ENCODE measurements at places on chromosomes 3 and 15.

DNA sequence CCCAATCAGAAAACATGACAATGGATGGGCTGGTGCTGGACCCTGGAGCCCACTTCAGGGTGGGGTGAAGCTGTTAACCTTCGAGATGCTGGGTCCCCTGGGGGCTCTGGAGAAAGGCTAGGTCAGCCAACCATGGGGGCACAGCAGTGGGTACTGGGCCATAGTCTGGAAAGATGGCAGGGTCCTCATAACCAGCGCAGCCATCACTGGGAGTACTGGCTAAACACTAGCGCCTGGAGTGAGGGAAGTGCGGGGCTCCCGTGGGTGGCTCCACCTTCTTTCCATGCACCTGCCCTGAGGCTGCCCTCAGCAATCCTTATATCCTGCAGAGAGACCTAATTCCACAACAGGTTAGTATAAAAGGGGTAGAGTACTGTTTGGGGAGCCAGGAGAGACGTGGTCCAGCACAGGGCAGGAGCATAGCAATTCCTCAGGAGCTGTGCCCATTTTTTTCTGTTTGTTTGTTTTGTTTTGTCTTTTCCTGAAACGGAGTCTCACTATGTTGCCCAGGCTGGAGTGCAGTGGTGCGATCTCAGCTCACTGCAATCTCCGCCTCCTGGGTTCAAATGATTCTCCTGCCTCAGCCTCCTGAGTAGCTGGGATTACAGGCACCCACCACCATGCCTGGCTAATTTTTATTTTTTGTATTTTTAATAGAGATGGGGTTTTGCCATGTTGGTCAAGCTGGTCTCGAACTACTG lies 122.6 kb upstream of the MEF2A start:
- no peak for DNase-seq

DNA sequence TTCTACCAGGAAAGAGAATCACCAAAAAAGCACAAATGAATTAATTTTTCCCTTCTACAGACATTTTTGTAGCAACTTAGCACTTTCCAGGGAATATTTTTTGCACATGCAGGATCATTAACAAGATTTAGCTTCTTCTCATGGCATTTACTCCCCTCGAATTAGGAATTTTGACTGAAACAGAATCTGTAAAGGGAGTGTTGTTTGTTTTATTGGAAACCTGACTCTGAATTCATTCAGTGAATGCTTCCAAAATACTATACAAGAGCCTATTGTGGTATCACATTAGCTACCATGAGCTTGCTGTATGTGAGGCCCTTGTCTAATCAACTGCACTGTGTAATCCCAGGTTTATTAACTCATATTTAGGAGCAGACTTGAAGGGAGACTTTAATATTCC lies 130.4 kb upstream of the ATP10A start:
- no peak for DNase-seq

DNA sequence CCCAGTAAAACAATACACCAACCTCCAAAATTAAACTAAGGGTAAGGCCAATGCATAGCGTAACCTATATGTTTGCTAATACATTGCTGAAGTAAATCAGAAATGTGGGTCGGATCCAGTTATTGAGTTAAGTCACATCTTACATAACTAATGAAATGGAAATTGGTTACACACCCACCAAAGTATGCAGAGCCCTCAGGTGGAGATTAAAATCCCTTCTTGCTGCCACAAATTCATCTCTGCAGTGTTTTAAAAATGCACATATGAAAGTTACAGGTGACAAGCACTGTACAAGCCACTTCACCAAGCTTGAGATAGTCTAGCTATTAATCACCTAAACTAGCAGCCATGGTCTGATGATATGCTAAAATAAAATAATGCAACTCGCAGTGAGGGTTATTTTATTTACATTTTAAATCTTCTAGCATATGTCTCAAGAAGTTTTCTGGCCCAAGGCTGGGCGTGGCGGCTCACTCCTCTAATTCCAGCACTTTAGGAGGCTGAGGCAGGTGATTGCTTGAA lies 130.6 kb downstream of the AQP9 start:
- no peak for DNase-seq

DNA sequence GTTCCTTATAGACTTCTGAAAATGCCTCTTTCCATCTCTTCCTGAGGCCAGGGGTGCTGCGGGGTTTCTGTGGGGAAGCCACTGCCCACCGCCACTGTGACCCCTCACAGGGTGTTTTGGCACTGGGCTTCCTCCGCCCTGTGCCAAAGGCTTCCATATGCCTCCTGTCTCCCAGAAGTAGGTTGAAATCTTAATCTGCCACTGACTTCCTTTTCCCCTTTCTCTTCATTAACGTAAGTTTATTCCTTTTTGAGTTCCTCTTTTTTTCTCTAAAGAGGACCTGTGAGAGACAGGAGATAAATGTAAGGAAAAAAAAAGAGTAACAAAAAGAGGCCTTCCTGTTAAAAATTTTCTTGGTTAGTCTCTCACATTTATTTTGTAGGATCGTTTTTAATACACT lies 220.5 kb downstream of the CTNNB1 start:
- no peak for DNase-seq

DNA sequence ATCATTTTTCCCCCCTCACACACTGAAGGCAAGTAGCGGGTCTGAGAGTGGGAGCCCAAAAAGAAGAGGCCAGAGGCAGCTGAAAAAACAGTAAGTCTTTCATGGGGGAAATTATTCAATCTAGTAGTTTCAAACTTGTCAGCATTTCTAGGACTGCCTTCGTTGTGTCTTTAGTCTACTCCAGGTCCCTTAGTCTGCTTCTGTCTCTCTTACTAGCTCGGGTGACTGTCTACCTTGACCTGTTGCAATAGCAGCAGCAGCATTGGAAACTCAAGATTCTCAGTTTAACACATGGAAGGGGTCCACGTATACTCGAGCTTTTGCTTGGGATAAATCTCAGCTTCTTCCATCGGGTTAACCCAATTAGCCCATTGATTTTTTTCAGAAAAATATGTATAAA lies 28.9 kb downstream of the CHD2 start:
- no peak for DNase-seq

DNA sequence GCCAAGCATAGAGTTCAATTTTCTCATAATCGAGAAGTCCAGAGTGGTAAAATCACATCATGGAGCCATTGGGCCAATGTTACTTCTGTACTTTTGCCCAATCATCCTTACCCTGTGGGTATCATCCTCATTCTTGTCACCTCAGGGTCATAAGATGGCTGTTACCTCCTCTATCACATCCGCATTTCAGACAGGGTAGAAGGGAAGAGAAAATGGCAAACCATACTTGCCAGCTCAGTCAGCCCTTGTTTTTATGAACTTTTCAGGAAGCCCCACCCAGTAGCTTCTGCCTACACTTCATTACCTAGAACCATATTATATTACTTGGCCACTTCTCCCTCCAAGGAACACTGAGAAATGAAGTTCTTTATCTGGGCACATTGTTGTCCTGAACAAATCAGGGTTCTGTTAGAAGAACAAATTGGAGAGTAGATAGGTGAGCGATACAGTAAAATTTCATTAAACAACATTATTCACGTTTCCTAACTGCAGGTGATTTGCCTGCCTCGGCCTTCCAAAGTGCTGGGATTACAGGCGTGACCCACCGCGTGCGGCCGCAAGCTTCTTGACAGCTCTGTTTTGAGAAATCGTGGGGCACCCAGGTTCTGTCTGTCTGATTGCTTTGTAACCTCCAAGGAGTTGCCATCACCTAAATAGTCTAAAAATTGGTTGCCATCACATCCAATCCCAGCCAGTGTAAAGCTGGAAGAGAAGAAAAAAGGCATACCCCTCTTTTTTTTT lies 34.5 kb upstream of the RPN1 start:
- DNase-seq, result no peak

DNA sequence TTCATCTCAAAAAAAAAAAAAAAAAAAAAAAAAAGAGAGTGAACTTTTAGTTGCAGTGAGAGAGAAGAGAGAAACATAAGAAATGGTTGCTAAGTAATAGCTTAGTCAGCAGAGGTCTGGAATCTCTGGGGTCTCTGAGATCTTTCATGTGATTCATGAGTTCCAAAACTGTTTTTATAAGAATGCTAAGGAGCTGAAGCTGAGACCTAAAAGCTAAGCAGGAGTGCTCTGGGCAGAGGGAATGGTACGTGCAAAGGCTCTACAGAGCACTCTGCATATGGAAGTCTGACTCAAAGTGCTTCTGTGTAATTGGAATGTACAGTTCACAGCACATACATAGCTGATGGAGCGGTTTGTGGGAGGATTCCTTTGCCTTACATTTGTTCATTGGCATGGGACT lies 66.3 kb upstream of the LRIG1 start:
- no peak for DNase-seq

- no peak for DNase-seq
Observed at GRCh38 chr3:57080171-57080570, 19.7 kb downstream of the SPATA12 start.

- no peak for DNase-seq
Observed at GRCh38 chr3:188631291-188632010, 477.5 kb downstream of the LPP start.

All from ascending aorta (tissue), 2 donors.